ENCODE measurements at places on chromosomes 16 and 17.

DNA sequence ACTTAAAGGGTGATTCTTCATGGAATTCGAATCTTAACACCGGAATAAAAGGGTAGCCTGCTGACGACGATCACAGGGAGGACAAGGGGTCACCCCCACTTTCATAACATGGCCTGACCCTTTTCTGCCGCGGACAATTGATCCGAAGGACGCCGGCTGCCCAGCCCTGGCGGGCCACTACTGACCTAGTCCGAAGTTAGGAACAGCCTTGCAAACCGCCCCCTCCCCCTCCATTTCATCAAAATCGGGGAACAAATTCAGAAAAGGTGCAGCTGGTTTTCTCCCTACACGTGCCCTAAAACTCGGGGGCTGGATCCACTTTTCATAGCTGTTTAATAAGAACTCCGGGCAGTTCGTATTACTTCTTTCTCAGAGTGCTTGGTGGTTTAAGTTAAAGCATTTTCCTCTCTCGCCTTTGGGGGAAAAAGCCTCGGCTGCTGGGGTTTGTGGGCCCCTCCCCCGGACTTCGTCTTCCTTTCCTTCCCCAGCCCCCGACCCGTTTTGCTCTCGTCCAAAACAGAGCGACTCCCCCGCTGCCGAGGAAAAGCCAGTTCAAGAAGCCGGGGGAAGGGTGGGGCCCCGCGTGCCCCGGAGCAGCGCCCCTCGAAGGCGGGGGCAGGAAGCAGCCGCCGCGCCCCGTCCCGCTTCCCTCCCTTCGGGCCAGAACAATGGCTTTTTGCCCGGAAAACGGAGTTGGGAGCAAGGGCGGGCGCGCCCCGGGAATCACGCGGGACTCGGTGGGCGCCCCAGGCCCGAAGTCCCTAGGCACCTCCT is 641 bp upstream of the CBX2 start:
- no peak for DNase-seq

GRCh38 chr17:72525225-72526015 is 404.6 kb downstream of the SOX9 start:
- DNase-seq: no peak

GRCh38 chr17:37744961-37745800 is at the start of gene HNF1B:
Gene HNF1B (minus strand): TSS chr17:37745059. CDS start chr17:37744884, 175 bp downstream.
- no peak for DNase-seq

GRCh38 chr17:37789771-37790541 is 45.1 kb upstream of the HNF1B start:
- DNase-seq: no peak

Measured in Panc1 (cell line).